ENCODE measurements at places on chromosomes 1 and 21.
A peak's percentile ranks its signal among the peaks of the same experiment; 100 is the strongest.

- no peak for DNase-seq
Measured at GRCh38 chr1:77395051-77395450, 113.2 kb downstream of the AK5 start.

GRCh38 chr1:48249868-48250267 lies 27.4 kb downstream of the SLC5A9 start:
- no peak for DNase-seq

DNA sequence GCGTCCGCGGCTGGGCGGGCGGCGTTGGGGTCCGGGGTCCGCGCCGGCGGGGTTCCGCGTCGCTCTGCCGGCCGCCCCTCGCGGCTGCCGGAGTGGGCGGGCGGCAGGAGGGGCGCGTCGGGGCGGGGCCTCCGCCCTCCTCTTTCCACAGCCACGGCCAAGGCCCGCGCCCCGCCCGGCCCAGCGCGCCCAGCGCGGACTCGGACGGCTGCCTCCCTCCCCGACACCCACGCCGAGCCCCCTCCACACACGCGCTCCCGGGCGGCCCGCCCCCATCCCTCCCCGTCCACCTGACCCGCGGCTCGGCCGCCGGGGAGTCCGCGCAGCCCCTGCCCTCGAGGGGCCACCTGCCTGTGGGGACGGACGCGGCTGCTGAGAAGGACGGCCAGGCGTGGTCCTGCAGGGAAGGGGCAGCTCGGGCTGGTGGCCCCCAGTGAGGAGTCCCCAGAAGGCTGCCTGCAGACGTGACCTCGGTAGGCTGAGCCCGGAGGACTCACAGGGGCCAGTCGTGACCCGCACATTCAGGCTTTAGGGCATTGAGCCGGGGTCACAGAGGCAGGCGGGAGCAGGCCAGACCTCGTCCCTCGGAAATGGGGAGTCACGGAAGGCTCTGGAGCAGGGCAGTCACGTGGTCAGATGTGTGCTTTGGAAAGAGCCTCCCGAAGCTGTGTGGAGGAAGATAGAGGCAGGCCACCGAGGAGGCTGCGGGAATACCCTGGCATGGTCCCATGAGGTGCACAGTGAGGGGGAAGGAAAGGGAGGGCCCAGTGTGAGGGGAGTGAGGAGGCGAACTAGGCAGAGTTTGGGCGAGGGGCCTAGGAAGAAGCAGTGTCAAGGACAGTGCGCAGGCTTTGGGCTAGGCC lies at the start of gene COL8A2:
Gene COL8A2, minus strand, starts transcription at position 94 of the 863 bp plus-strand sequence. CDS start 24,980 bp downstream, outside the sequence.
- DNase-seq, result no peak

- DNase-seq, result no peak
Measured at GRCh38 chr1:111241797-111242196, 14.3 kb downstream of the CHI3L2 start.

GRCh38 chr1:155761736-155762405 lies 73.0 kb downstream of the DAP3 start:
- DNase-seq, result no peak

- DNase-seq, result no peak
Measured at GRCh38 chr1:65539266-65540131, 119.0 kb downstream of the LEPR start.

DNA sequence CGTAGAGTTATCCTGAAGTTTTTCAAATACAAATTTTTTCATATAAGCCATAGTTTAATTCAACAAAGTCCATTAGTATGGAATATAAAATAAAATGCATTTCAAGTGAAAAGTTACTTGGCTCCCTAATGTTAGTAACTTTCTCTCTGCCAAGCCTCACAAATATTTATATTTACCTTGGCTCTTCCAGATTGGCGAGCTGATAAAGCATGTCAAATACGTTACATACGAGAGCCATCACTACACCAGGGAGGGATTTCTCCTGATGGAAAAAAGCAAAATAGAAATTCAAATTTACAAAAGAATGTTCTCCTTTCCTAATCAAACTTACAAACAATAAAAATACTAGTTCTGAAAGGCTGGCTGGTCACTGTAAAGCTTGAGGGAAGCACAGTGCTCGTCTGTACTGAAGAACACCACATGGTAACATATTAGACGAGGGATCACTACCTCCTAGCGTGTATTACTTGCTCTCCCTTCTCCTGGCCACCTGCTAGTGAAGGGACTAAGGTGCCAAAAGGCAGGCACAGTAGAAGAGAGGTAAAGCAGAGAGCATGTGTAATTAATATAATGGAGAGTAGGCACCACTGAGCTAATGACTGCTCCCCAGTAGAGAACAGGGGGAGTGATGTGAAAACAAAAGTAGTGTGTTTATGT lies 80.9 kb downstream of the USP24 start:
- DNase-seq, result no peak

DNA sequence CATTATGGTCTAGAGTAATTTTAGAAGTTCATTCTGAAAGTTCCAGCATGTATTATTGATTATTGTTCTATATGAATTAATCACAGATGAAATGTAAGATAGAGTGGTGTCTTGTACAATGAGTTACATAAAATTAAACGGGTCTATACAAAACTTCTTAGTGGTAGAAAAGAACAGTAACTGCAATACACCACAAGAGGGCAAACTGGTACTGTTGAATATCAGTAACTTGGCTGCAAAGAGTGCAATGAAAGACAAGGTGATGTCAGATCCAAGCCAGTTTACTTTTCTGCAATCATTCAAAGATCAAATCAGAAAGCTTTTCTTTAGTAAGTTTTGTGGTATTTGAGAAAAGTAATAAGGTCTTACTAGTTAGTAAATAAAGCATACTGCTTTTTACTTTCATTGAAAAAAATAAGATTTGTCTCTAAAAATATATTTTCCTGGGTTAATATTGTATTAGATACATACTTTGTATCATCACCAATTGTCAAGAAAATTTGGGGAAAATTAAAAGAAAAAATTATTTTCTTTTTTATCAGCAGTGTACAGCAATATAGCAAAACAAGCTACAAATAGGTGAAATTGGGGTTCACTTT lies 66.4 kb upstream of the BTG3 start:
- DNase-seq, result peak; percentile 15

GRCh38 chr1:83910461-83910860 lies 88.5 kb downstream of the TTLL7 start:
- DNase-seq, result no peak

DNA sequence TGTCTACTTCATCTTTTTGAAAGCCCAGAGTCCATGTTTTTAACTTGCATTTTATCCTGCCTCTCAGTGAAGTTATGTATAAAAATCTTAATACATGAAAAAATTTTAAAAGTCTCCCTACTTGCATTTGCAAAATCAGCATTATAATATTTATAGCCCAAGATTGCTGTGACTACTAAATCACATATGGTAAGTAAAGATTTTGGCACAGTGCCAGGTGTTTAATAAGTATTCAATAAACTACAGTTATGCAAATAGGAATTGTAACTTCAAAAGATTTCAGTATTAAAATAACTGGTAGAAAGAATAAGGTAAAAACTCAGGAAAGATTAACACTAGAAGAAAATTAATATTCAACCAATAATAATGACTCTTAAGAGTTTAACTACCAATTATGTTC lies 641.7 kb downstream of the LRRIQ3 start:
- no peak for DNase-seq

- no peak for DNase-seq
Measured at GRCh38 chr1:193700710-193701355, 514.4 kb upstream of the B3GALT2 start.

- no peak for DNase-seq
Measured at GRCh38 chr1:44345187-44345775, 9.8 kb downstream of the ERI3 start.

- no peak for DNase-seq
Measured at GRCh38 chr21:45959779-45960390, 21.7 kb upstream of the COL6A1 start.

- no peak for DNase-seq
Measured at GRCh38 chr1:199698222-199698621, 329.3 kb upstream of the NR5A2 start.

GRCh38 chr1:62353853-62354252 lies 34.6 kb upstream of the KANK4 start:
- no peak for DNase-seq

DNA sequence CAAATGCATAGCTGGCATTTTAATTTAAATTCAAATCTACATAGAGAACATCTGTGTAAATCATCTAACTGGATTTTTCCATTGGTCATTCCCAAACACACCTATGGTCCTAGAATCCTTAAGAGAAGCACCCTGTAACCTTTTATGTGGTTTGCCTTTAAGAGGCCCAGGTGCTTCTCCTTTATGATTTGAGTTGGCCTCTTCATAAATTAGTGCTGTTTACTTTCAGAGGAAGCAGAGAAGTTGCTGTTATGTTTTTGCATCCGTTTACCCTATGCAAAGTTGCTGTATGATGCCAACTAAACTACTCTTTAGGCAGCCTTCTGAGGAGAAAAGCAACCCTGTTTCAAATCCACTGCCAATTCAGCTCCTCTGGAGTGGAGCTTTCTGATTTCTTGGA lies 193.8 kb downstream of the HS2ST1 start:
- DNase-seq, result no peak

DNA sequence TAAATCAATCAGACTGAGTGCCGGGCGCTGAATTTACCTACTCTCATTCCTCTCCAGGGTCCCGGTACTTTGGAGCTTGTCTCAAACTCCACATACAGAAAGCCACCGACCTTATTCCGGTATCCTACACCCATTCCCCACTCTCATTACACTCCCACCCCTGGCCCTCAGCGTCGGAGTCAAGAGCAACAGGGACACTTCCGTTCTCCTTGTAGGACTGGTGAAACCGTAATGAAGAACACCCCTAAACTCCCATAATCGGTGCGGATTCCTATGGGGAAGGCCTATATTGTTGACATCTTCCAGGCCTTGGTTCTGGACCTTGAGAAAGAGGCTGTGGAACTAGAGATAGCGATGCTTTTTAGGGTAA lies 798 bp downstream of the ZBED6 start:
- DNase-seq, result no peak

- DNase-seq, result no peak
Measured at GRCh38 chr1:219076326-219076937, 97.2 kb upstream of the LYPLAL1 start.

- no peak for DNase-seq
Measured at GRCh38 chr1:161506336-161507223, 1.3 kb downstream of the FCGR2A start.

DNA sequence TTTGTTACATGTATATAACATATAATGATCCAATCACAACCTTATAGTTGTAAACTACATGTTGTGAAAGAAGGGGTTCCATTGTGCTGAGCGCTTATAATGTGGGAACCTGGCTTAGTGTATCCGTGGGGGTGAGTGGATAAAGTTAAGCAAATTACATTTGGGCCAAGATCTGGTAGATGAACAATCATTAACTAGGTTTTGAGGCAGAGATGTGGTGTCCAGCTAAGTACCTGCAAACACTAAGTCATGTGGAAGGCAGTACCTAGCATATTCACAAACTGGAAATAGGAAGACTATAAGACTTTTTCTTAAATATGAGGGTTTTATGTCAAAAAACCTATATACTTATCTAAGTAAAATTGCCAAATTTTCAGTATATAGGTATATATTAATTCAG lies 167.2 kb upstream of the PDE4B start:
- no peak for DNase-seq

GRCh38 chr1:87512431-87512830 lies 183.8 kb downstream of the LMO4 start:
- no peak for DNase-seq

GRCh38 chr21:33135925-33136324 lies 66.0 kb downstream of the OLIG1 start:
- no peak for DNase-seq

DNA sequence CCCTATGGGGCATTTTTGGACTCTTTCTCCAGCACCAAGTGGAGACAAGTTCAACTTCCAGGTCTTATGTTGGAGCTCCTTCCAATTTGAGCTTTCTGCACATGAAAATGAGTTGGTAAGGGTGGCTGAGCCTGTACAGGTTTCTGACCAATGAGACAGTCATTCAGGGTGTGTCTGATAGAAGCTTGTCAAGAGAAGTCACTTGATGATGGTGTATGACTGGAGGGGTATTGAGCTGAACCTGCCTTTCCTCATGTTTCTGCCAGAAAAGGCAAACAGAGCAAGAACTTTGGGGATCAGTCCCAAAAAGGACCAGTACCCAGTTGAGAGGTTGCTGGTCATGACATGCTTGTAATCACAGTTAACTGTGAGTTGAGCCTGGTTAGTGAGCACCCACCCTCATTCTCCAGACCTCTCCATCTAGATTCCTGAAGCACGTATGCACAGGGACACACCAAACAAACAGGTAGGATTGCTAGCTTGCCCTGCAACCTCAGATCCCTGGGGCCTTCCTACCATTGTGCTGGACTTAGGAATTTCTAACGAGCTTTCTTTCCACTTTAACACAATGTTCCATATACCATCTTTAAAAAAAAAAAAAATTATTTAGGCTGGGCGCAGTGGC lies 26.6 kb downstream of the FAM89A start:
- no peak for DNase-seq

GRCh38 chr1:21659099-21659923 lies 9.8 kb downstream of the RAP1GAP start:
- peak; percentile 26 for DNase-seq

GRCh38 chr1:46315669-46316403 lies 12.3 kb downstream of the UQCRH start:
- DNase-seq, result no peak

GRCh38 chr21:44359396-44359795 lies 6.0 kb downstream of the TRPM2 start:
- no peak for DNase-seq

DNA sequence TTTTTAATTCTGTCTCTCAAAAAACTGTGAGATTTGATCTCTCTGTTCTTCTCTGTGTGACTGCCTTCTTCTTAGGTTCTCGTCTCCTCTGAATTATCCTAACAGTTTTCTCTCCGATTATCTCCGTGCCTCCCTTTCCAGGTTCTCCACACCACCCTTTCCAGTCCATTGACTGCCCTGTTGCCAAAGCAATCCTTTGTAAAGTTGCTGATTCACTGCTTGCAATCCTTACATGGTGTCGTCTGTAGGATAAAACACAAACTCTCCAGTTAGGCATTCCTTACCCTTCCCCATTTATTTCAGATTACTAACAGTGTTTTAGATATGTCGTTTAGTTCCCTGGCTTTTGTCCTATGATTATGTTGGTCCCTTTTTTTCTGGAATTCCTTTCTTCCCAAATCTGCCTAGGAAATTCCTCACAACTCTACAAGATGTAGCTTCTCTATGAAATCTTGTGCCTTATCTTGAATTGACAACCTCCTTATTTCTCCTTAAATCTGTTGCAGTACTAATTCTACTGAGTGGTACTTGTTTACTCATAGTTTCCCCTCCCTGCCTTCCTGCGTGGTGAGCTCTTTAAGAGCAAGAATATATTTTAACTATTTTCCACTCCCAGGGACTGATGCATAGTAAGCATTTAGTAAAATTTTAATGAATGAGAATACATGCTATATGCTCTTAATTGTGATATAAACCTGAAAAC lies 22.3 kb downstream of the RCOR3 start:
- no peak for DNase-seq

DNA sequence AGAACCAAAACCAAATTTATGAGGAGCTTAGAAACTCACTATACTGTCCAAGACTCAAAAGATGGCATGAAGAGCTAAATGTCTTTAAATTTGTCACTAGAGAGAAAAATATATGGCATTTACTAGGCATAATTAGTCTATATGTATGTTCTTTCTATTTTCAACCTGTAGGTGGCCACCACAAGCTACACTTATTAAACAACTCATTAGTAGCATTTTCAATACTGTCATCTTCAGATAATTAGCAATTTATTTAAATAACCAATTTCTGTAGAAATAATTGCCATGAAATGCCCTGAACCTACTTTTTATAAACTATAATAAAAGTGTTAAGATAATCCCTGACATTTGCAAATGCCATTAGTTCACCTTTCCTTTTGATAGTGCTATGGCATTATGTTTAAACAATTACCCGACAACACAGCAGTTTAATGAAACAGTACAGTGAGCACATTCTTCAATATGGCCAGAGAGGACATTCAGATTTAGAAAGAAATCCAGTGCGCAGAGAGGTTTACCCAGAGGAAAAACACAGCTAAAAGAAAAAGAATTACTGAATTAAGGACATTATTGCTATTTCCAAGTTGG lies 522.5 kb downstream of the PTBP2 start:
- DNase-seq, result no peak
